ENCODE measurements at places on chromosomes 7 and 10. TPM values are rescaled to one million over a fixed set of nuclear protein-coding genes. Genes with fewer than 3 reads are reported as not detected.

DNA sequence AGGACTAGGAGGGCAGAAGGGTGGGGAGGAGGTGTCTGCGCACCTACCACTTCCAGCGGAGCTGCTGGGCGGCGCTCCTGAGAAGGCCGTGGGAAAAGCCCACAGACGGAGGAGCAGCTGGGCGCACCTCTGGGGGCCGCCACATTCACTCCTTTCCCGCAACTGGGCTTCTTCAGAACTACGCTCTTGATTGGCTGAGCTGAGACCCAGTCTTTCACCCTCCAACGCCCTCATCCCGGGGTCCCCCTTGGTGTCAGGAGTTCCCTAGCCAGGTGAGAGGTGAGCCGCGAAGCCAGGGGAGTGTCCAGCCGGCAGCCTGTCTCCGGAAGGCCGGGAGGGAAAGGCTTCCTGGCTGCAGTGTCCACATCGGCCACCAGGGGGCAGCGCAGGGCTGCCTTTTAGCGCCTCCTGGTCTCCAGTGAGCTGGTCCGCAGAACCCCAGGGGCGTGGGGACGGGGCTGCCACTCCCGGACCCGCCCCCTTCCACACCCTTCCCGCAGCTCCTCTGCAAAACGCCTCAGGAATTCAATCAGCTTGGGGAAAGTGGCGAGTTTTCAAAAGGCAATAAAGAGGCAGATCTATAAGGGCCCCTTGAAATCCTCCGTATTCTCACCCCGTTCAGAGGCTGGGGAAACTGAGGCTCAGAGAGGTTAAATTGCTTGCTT, 98.8 kb downstream of the CHST15 start:
- DNase-seq, result peak; percentile 68

GRCh38 chr10:4028027-4028471, 243.0 kb upstream of the KLF6 start:
- DNase-seq, result no peak

- DNase-seq, result no peak
Observed at GRCh38 chr7:155670521-155670920, 26.1 kb downstream of the RBM33 start.

DNA sequence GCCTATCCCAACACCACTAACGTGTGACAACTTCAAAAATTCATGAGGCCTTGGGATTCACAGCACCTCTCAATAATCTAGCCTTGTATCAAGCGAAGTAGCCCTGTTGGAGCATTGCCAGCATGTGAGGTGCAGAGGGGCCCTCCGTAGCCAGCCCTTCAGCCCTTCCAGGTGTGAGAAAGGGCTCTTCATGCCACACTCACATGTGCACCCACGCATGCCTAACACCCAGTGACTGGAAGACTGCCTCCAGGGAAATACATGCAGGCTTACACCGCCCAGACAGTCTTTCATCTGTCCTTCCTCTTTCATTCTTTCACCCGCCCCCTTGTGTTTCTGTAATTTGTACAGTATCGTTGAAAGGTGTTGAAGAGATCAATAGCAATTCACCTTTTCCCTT, 26.1 kb downstream of the LRRC4 start:
- no peak for DNase-seq

DNA sequence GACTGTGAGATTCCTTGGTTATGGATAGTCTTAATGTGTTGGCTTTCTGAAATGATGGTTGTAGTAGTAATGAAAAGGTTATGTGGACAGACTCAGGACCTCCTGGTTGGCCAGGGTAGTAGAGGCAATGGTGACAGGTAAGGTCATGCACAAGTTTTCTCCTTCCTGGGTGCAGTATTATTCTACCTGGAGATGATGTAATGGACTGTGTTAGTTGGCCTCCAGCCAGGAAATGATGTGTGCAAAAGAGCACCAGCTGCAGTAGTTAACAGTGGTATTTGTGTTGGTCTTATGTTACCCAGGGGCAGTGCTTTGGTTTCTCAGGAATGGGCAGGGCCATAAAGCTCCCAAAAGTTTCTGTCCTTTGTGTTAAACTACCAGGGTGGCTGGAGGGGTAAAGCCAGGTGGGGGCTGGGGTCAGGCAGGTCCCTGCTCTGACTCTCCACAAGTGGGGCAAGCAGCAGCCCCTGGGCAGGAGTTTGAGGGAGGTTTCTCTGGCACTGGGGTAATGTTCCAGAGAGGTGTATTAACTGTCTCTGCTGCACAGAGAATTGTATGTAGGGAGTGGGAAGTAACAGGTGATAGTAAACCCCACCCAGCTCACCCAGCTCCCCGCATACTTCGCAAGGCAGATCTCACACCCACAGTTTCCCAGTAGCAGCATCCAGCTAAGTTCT, 36.3 kb downstream of the GPR22 start:
- peak; percentile 20 for DNase-seq

Gene ITGB8
- total RNA-seq, result 60.1 TPM

Gene SH2D4B
- 0.11 TPM for total RNA-seq

DNA sequence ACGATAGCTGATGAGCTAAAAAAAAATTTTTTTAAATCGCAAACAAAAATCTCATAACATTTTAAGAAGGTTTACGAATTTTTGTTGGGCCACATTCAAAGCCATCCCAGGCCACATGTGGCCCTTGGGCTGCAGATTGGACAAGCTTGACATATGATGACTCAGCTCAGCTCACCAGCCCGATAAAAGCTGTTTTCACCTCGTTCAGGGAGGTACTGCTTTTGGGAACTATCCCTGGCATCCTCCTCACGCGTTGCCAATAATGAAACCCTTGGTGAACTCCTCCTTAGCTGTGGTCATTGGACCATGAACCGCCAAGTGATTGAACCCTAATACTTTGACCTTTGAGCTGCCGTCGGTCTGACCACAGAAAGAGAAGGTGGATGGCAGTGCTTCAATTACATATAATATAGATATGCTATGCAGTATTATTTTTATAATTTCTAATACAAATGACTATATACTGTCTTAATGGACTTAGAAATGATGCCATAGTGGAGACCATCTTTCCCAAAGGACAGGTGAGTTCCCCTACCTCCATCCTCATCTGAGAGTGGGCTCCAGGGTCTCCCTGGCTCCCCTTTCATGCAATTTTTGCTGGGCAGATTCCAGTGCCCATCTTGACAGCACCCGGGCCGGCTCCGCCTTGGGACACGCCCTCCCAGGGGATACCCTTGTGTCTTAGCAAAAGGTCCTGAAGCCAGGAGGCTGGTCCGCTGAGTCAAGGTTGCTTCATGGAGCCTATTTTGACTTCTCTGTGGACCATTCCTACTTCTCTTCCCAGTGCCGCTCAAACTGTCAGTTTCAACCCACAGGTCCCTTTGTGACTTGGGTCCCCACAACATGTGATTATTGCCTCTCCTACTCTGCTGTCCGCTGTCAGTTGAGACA, 707.2 kb downstream of the PARD3 start:
- DNase-seq, result no peak

DNA sequence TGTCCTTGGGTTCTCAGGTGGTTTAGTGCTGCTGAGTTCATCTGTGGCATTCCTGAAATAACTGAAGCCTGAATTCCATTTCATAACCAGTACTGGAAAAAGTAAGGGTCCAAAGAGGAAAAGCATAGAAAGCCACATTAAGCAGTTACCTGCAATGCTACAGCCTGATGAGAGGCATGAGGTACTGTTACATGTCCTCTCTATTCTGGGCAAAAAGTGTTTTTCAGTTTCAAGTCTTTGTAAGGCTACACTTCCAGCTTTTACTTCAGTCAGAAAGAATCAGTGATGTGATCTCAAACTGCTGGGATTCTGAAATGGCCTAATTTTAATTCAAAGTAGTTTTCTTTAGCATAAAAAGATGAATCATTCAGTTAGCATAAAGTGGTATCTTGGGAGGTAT, 369.5 kb downstream of the PHF14 start:
- DNase-seq, result no peak

Gene CLEC2L
- total RNA-seq, result not detected

DNA sequence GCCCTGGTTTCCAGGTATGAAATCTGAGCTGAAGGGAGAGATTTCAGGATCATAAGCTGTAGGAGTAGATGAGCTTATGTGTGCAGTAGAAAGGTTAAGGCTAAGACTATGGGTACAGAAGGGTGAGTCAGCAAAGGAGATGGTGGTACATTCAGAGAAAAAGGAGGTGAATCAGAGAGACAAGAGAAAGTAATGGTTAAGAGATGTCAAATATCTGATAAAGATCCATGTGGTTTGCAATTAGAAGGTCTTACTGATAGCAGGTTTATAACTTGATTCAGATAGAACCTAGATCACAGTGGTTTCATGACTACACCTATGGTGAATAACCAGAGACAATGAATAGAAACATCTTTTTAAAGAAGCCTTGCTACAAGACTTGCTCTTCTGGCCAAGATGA, 4.5 kb upstream of the NPY start:
- no peak for DNase-seq

DNA sequence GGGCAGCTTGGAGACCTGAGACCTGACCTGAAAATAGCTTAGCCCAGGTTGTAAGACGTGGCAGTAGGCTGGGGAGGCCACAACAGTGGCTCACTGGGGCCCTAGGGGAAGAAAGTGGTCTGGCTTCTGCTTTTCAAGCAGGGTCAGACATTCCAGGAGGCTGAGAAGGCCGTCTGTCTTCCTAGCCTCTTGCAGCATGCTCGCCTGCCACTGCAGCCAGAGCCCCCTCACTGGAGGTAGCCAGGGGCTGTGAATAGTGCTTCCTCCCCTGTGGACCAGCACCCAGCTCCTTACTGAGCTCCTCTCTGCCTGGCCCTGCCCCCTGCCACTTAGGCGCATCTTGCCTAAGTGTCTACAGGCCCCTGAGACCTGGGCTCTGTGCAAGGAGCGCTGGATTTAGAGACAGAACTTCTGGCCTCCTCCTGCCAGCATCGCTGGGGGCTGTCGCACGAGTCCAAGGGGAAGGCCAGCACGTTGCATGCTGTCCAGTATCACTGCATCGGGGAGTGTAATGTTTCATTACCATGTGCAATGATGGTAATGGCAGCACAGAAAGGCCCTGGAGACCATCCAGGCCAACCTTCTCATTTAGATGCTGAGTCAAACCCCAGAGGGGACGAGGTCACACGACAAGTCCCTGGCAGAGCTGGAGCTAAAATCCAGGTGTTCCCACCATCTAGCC, 12.7 kb downstream of the ZMIZ1 start:
- DNase-seq, result no peak

Gene CLCN1
- not detected for total RNA-seq

Gene CTTNBP2
- total RNA-seq, result 46.3 TPM

Gene CALHM3
- not detected for total RNA-seq

Gene C7orf33
- not detected for total RNA-seq

GRCh38 chr7:85773116-85773728, 586.4 kb upstream of the SEMA3D start:
- DNase-seq, result no peak

GRCh38 chr7:138006106-138006505, 4.2 kb upstream of the CREB3L2 start:
- DNase-seq, result no peak

Gene MINPP1
- 39.2 TPM for total RNA-seq

DNA sequence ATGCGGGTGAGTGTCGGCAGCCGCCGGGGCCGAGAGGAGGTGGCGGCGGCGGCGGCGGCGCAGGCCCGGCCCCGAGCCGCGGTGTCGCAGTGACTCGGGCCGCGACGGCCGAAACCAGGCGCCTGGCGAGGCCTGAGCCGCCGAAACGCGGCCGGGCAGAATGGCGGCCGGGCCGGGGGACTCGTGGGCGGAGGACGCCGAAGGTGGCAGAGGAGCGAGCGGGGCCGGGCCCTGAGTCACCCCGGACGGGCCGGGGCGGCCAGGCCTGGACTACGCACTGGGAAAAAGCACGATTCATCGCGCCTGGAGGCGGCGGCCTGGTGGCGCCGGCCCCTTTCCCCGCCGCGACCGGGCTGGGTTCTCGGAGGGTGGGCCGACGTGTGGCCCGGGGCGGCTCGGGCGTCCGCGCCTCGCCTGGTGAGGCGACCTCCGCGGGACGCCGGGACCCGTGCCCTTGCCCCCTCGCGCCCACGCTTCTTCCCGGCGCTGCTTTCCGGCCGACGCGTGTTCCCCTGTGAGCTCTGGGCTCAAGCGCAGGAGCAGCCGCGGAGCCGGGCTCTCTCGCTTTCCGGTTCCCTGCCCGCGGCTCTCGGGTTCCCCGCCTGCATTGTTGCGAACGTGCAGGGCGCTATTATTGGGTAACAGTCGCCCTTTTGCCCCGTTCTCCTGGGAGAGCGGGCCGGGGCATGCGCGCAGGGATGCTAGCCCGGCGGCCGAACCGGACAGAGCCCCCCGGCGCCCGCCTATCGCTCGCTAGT, 500 bp downstream of the CUL1 start:
- peak; percentile 55 for DNase-seq

- DNase-seq, result no peak
Observed at GRCh38 chr7:1586827-1587705, 17.2 kb upstream of the PSMG3 start.

GRCh38 chr7:18941207-18941606, 176.2 kb downstream of the TWIST1 start:
- no peak for DNase-seq

DNA sequence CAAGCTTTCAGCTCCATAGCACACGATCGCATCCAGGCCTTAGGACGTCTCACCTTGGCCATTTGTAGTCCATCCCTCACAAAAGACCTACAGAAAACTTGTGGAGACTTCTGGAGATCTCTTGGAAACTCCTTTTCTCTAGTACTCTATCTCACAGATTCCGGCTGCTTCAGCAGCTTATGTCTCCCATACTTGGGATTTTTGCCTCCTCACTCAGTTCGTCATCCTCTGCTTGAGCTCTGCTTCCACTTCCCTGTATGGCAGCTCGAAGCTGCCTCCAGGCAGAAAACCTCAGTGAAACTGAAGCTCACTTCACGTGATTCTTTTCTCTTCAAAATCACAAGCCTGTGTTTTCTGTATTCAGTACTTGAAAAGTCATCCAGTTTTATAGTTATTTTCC, 178.7 kb upstream of the GDF10 start:
- DNase-seq, result no peak

DNA sequence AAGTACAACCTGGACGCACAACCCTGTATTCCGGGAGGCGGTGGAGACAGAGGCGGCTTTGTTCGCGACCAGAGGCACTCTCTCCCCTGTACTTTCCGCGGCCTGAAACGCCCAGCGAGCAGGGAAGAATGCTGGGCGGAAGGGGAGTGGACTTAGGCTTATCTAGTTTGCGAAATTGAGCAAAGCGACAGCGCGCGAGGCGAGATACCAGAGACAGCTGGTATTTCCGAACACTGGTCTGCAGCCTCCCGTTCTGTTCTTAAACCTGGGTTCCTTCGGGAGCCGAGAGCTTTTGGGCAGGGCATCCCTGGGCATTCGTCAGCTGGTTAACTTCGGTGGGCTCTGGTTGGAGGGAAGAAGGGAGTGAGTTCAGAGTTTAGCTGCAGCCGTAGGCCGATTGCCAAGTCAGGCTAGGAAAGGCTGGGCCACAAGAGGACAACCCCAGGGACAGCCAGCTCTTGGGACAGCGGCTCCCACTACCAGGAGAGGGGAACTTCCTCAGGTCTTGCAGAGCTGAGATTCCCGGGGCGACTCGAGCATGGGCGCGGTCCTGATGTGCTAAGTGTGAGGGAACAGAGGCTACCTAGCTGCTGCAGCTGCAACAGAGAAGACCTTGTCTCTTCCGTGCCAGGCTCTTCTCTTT, 3.9 kb downstream of the HMX3 start:
- DNase-seq, result peak; percentile 77

Gene PLAC9
- not detected for total RNA-seq

Data from SK-MEL-5 (cell line).